ENCODE measurements at places on chromosomes 13 and 19.
A peak's percentile ranks its signal among the peaks of the same experiment; 100 is the strongest.

- no peak for DNase-seq
These were observed 832.6 kb upstream of the SLITRK5 start for GRCh38 chr13:86838411-86839120.

DNA sequence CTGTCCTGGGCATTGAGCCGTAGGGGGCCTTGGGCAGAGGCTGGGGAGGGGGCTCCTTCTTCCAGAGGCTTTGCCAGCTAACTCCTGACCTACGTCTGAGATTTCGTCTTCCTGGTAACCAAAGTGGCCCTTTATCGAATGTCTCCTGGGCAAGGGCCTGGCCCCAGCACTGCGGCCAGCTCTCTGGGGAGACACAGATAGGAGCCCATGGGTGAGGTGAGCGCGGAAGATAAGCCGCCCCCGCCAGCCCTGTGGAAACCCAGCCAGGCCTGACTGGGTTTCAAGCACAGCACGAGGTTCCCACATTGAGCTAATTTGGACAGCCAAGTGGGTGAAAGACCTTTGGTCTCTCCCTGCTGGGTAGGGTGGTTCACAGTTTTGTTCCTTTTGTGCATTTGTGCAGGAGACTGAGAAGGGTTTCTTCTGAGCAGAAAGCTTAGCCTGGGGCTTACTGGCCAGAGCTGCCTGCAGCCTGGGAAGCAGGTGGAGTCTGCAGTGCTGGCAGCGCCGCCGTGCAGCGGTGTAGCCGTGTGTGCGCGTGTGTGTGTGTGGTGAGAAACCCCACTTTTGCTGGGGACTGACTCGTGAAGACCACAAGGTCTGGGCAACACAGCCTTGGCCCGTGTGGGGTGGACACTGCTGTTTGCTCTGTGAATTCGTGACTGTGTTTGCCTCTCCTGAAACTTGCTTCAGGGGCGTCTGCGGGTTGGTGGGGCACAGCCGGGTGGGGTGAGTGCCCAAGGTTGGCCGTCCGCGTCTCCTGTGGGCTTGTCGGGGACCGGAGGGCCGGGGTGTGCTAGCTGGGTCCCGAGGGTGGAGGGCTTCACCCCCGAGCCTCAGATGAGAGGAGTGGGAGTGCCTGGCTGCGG lies 2.5 kb downstream of the BSG start:
- no peak for DNase-seq

DNA sequence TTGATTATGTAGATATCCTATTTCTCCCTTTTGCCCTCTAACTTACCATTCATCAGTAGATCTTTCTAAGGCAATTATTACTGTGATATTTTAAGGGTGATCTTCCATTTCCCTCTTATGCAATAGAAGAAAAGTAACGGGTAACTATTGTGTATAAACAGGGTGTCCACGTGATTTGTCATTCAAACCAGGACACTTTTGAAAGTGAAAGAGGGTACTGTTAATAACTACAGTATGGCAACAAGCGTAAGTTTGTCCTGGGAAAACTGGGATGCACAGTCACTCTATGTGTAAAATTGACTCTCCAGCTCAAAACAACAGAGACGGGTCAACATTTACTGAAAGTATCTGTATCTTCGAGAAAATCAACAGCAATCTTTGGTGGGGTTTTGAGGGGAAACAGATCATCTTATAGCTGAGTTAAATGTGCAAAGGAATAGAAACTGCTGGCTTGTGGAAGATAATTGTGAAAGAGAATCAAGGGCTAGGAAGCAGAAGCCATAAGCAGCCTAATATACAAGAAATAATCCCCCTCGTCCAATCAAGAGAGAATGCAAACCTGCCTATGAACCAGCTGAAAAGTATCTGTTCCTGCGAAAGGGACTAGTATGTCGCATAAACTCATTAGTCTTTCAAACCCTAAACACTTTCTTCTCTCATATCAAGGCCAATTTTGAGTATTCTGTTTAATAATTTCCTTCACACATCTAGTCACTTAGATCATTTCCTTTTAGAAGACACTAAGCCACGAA lies 126.7 kb downstream of the FOXO1 start:
- no peak for DNase-seq

DNA sequence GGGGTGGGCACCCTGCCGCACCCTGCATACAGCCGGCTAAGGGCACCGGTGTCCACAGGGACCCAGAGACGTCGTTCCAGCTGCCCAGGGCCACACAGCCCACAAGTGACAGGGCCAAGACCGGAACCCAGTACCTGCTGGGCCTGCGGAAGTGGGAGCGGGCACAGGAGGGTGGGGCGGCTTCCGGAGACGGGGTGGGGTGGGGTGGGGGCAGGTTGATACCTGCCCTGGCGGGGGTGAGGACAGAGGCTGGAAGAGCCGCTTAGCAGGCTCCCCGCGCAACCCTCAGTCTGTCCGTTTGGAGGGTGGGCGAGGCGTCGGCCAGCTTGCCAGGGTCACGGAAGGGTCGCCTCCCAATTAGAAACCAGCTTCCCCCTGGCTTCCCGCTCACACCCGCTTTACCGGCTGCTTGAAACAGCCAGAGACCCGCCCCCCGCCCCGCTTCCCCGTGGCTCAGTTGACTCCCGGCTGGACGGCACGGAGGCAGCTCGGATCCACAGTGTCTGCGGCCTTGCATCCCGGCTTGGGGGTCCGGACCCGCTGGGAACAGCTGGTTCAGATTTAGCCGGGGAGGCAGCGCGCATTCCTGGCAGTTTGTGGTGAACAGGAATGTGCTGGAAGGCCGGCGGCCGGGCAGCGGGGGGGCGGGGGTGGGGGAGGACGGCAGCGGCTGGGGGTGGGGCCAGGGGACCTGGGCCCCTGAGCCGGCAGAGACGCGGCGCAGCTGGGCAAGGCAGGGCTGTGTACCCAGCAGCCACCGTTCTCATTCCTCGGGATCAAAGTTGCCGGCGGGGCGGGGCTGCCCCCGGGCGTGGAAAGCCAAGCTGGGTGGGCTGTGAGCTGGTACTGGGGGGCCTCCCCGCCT lies 1.9 kb downstream of the CNN2 start:
- peak; percentile 74 for DNase-seq

DNA sequence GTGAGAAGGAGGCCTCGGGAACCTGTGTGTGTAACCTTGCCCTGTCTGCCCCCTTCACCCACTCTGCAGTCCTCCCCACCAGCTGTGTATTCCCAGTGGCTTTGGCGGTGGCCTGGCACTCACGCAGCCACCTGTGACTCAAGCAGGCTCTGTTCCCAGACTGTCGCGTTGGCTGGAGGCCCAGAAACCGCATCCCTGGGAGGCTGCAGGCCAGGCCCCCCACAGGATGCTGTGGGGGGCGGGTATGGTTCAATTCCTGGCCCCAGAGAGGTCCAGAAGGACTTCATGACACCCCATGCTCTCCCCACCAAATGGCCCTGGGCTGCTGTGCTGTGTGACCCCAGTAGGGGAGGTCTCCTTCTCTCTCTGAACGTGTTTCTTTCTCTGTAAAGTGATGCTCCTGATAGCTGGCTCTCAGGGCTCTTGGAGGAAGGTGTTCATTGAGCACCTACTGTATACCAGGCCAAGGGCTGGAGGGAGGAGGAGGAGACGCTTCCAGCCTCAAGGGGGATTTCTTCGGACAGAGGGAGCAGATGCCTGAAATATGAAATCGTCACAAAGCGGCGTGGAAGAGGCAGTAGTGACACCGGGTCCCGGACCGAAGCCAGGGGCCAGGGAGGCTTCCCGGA lies 1.9 kb upstream of the LINGO3 start:
- DNase-seq: no peak

GRCh38 chr19:3359015-3359918 lies 7.1 kb upstream of the NFIC start:
- DNase-seq: peak; percentile 83

DNA sequence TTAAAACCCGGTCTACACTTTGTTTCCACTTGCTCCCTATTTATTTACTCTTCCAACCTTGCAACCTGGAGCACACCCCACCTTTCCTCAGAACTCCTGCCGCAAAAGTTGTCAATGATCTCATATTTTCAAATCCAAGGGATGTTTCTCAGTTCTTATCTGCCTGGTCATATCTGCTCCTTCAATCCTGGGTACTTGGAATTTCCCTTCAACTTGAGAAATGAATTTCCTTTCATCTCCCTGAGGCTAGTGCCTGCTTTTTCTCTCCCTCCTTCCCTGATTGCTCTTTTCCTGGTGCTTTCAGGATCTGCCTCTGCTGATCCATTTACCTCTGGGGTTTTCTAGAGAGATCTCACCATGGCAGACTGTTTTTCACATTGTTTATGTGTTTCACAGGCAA lies 154.8 kb upstream of the IRS2 start:
- DNase-seq: no peak

DNA sequence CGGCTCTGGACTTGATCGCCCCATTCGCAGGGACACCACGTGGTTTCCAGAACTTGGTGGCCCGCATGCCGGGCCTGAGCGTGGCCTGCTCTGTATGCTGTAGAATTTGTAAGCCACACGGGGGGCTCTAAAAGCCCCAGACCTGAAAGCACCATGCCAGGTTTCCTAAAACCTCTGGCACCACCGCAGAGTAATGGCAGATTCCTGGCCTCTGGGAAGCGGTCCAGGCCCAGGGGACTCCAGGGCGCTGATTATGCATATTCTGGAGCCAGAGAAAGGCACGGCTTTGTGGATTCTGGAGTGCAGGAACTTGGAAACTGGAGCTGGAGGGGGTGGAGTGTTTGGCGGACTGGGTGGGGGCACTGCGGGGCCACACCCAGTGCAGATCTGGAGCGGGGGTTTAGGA lies 3.7 kb downstream of the FTL start:
- DNase-seq: no peak

- no peak for DNase-seq
These were observed 192.1 kb downstream of the KATNAL1 start for GRCh38 chr13:30115257-30115600.

DNA sequence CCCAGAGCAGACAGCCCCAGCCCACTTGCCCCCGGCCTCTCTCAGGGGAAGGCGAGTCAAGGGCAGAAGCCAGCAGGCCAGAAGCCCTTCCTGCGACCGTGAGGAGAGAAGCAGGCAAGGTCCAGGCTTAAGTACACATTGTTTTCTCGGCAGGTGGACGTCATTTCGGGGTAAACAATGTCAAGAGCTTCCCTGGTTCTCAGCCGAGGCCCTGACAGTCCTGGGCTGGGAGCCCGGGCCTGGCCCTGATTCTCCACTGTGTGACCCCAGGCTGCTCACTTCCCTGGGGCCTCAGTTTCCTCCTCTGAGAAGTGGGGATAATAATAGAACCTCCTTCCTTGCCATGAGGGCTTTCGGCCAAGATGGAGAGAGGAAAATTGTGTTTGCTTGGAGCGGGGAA lies 19.4 kb downstream of the PLVAP start:
- DNase-seq: no peak

DNA sequence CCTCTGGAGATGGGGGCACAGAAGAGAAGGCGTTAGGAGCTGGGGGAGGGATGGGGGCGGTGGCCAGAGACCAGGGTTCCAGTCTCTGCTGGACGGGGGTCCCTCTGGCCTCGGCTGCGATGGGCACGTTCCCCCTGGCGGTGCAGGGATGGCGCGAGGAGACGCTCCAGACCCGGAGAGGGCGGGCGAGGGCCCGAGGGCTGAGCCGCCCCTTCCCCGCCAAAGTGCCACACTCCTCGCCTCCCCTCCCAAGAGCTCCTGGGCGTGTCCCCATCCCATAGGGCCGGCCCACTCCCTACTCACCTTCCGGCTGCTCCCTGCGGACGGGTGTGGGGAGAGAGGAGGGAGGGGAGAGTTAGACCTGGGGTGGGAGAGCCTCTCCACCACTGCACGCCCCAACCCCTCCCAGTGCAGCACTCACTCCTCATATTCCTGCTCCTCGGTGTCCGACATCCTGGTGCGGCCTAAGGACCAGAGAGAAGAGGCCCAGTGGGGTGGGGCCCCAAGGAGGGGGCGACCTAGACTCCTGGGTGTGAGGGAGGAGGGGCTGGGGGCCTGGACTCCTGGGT lies 2.2 kb downstream of the TNNT1 start:
- DNase-seq: no peak

DNA sequence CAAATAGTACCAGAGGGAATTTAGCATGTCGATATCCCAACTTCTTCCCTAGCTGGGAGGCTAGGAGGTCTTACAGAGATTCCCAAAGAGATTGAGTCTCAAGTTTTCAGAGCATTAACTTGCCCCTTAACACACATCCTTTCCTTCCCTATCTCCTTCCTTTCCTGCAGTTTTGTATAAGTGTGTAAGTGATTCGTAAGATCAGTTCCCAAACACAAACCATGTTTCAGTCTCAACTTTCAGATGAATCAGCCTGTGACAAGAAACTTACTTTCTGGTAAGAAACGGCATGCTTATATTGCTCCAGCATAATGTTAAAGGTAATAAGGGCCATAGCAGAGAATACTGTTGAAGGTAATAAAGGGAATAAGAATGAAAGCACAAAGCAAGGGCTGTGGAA lies 472.2 kb downstream of the LIG4 start:
- DNase-seq: no peak

DNA sequence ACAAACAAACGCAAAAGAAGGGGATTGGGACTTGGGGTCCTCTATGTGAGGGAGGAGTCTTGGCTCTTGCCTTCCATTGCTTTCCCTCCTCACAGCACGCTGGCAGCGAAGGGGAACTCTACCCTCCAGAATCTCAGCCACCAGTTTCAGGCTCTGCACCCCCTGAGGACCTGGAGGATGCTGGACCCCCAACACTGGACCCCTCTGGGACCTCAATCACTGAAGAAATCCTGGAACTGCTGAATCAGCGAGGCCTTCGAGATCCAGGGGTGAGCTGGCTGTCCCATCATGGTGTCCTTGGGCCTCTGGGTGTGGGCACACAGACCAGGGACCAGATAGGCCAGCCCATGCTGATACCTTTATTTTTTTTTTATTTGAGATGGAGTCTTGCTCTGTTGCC lies 9.6 kb downstream of the PLEKHG2 start:
- DNase-seq: no peak

- no peak for DNase-seq
These were observed 187.6 kb downstream of the PCDH9 start for GRCh38 chr13:67042556-67042955.

- DNase-seq: no peak
These were observed 34.8 kb downstream of the SLC10A2 start for GRCh38 chr13:103031332-103031873.

DNA sequence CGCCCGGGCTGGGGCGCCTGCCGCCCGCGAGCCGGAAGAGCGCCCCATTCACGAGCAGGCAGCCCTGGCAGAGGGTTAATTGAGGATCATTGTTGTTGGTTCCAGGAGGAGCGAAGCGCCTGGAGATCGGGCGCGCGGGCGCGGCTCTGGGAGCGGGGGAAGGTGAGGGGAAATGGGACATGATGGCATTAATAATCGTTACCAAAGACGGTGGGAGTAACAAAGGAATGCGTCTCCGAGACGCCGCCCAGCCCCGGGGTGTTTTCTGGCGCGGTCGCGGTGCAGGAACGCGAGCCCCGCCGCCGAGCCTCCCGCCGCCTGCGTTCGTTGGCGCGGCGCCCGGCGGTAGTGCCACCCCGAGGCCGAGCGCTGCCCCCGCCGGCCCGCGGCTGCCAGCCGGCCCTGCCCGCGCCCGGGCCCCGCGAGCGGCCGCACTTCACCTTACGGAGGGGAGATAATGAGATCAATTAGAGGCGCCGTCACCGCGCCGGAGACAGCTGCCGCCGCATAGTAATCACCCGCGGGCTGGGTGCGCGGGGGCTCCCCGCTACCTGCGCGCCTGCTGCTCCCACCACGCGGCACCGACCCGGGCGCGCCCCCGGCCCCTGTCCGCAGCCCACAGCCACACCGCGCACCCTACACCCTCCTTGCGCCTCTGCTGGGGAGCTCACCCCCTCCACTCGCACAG lies 2.8 kb downstream of the ZNF536 start:
- no peak for DNase-seq
